Renal pelvis (tissue), 12 donors: ENCODE measurements at places on chromosomes 5 and 9.

DNA sequence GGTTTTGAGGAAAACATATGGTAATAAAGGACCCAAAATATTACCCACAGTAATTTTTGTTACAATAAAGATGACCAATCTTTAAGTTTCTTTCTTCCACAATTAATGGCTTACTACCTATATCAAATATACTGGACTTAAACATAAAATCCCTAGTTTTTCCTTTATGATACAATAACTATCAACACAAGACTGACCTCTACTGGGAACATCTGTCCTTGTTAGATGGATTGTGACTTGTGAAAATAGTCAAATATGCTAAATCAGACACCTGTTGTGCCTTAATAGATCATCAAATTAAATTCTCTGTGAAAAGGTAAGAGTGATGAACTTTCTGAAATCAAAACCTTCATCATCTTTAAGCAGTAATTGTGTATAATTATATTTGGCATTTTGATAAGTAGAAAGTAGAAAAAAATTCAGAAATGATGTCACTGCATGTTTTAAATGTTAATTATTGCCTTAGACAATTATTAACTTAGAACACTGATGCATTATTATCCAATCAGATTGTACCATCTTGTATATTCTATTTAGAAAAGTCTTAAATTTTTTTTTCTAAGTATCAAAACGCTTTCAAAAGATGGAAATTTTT lies 113.6 kb downstream of the DEPDC1B start:
- peak; percentile 19 for DNase-seq

DNA sequence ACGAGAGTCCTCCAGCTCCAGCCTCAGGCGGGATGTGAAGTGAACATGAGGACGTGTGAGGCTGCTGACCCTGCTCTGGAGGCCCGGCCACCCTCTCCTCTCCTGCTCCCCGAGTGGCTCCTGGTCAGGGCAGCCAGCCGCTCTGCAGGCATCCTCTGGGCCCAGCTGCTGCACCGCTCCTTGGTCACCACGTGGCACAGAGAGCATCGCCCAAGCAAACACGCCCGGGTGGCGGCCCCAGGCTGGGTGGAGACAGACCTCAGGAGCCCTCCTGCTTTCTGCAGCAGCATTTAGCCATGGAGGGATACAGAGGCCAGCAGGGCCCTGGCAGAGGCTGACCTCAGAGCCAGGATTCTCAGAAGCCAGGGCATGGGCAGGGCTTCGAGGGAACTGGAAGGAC lies 69.7 kb upstream of the SARDH start:
- DNase-seq: no peak

GRCh38 chr5:175609526-175609925 lies 48.3 kb upstream of the HRH2 start:
- DNase-seq: no peak

- DNase-seq: no peak
Measured at GRCh38 chr9:95756986-95757385, 118.5 kb upstream of the ERCC6L2 start.

GRCh38 chr9:120579139-120580050 lies 572 bp downstream of the CDK5RAP2 start:
- peak; percentile 14 for DNase-seq

DNA sequence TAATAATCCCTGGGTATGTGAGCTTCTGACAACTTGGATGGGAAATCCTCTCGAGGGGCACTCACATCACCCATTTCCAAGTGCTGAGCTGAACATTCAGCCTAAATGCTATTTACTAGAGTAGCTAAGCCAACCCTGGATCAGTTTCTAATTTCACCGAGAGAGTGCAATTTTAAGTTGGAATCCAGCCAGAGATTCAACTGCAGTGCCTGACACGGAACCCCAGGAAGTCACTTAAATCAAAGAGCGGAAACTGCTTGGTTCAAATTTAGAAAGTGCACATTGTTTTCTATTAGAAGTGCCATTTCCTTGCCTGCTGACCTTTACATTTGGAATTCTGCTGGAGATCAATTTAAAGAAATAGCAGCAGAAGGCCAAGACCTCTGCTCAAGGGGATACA lies 8.8 kb downstream of the SPRY4 start:
- no peak for DNase-seq

DNA sequence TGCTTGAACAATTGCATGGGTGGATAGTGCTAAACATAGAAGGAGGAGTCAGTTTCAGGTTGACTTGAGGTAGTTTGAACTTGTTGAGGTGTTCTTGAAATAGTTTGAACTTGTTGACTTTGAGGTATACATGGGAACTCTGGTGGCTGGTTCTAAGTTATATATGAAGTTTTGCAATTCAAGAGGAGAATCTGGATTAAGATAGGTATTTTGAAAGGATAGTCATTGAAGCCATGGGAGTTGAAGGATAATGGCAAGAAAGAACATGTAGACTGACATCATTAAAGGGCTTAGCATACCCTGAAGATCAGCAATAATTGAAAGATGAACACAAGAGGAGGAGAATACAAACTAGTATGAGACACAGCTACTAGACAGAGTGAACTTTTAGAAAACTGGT lies 181.9 kb upstream of the MRPS30 start:
- no peak for DNase-seq

- no peak for DNase-seq
Measured at GRCh38 chr9:133658442-133659431, 22.6 kb downstream of the DBH start.

GRCh38 chr5:159337016-159337955 lies 7.0 kb upstream of the IL12B start:
- no peak for DNase-seq

- no peak for DNase-seq
Measured at GRCh38 chr5:61089351-61089750, 72.9 kb downstream of the SMIM15 start.

DNA sequence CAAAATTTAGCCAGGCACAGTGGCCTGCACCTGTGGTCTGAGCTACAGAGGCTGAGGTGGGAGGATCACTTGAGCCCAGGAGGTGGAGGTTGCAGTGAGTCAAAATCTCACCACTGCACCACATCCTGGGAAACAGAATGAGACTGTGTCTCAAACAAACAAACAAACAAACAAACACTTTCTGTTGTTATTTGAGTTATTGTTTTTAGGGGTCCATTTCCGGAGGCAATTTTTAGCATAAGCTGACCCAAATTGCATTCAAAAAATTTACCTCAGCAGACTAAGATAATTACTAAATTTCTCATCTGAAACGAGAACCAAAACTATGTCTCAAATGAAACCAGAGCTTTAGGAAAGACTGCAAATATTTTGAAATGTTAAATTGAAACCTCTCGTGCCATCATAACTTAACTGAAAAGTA lies 1485.1 kb downstream of the EFNA5 start:
- DNase-seq: no peak

GRCh38 chr9:129885670-129886106 lies 50.4 kb downstream of the USP20 start:
- peak; percentile 72 for DNase-seq

- no peak for DNase-seq
Measured at GRCh38 chr9:23543419-23543818, 282.6 kb downstream of the ELAVL2 start.

GRCh38 chr5:142590451-142591231 lies 95.2 kb downstream of the FGF1 start:
- DNase-seq: no peak

DNA sequence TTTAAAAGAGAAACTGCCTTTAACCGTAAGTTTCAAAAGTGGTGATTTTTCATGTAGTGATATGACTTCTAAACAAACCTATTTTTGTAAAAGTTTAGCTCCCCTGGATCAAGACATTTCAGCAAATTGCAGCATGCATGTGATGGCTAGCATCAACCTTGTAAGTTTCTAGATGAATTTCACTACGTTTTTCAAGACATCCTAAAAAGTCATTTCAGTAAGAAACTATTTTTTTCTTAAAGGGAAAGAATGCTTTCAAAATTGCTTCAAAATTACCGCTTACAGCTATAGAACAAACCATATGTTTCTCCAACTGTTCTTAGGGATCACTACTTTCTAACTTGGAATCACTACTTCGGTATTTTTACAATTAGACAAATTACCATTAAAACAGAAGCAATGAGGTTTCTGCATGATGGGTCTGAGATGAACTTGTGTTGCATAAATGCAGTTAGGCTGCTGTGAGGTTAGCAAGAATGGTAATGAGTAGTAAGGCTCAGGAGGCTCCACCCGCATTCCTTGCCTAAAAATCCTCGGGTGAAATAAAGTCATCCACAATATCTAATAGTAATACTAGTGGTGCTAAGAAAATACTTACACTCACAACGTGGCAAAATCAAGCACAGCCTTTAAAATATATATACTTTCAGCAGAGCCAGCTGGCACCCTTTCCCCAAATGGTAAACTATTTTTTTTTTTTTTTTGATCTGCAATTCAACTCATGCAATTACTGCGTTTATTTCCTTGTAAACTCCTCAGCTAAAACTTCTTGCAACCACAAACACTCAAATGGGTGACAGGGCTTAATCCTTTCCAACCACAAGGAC lies 53.8 kb downstream of the CDC14B start:
- no peak for DNase-seq

- no peak for DNase-seq
Measured at GRCh38 chr9:132125361-132125760, 36.5 kb upstream of the NTNG2 start.

DNA sequence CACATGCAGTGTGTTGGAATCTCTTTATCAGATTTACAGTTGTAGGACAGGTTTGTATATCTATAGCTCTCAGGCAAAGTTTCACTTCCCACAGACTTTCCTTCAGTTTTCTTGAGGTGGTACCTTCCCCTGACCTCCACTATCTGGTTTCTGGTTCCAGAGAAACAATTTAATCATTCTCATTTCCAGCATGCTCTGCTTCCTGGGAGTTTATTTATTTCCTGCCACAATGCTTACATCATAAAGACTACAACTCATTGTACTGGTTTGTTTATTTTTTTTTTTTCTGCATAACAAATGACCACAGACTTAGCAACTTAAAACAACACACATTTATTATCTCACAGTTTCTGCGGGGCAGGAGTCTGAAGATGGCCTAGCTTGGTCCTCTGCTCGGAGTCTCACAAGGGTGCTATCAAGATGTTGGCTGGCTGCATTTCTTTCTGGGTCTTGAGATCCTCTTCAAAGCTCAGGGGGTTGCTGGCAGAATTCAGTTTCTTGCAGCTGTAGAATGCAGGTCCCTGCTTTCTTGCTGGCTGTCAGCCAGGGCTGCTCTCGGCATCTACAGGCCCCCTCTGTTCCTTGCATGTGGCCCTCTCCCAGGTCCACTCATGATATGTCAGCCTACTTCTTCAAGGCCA lies 247.7 kb downstream of the ENC1 start:
- DNase-seq: no peak

- no peak for DNase-seq
Measured at GRCh38 chr9:98795295-98795955, 930 bp downstream of the ANKS6 start.

DNA sequence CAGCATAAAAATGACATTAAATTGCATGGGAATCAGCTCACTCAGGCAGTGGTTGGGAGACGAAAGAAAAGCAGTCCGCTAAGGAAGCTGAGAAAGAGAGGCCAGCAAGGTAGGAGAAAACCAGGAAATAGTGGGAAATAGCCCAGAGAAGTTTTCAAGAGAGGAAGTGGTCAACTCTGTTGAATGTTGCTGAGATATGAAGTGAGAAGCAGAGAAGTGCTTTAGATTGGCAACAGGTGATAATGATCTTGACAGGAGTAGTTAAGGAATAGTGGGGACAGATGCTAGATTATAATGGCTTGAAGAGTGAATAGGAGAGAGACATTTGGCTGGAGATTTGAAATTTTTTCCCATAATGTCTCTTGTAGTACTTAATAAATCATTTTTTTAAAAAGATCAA lies 30.8 kb downstream of the CNTRL start:
- DNase-seq: no peak

DNA sequence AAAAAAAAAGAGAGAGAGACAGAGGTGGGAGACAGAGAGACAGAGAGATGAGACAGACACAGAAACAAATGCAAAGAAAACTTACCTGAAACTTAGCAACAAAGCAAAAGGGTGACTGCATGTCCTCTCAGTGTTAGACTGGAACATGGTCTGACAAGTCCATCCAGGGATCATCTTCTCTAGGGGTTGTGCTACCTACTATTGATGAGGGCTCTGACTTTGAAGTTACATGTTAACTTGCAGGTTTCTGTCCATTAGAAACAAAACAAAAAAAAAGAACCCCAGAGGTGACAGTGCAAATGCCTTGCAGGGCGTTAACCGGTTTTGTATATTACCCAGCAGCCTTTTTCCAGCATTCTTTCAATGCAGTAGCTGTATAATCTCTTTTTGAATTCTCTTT lies 13.6 kb upstream of the SPARC start:
- DNase-seq: no peak

GRCh38 chr5:42842921-42843641 lies 31.4 kb upstream of the SELENOP start:
- DNase-seq: peak; percentile 29

GRCh38 chr5:39415201-39415600 lies 9.6 kb downstream of the DAB2 start:
- DNase-seq: no peak

DNA sequence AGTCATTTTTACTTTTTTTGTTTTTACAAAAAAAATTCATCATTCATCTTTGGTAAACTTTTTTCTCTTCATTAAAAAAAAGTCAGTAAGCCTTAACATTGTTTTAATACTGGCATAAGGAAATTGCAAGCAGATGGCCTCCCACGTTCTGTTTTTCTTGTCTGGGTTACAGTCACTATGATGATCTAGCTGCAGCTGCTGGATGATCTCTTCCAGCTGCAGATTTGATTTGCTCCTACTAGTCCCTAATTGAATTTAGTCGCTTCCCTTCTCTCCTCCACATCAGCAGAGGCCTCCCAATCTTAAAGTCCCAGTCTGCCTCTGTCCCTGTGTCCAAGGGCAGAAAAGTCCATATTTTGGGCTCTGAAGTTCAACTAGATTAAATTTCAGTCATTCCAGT lies 106.8 kb upstream of the PTGER4 start:
- peak; percentile 57 for DNase-seq

GRCh38 chr5:26192486-26192885 lies 845.9 kb downstream of the CDH9 start:
- no peak for DNase-seq

GRCh38 chr9:71249729-71250317 lies 128.4 kb upstream of the TRPM3 start:
- peak; percentile 73 for DNase-seq

DNA sequence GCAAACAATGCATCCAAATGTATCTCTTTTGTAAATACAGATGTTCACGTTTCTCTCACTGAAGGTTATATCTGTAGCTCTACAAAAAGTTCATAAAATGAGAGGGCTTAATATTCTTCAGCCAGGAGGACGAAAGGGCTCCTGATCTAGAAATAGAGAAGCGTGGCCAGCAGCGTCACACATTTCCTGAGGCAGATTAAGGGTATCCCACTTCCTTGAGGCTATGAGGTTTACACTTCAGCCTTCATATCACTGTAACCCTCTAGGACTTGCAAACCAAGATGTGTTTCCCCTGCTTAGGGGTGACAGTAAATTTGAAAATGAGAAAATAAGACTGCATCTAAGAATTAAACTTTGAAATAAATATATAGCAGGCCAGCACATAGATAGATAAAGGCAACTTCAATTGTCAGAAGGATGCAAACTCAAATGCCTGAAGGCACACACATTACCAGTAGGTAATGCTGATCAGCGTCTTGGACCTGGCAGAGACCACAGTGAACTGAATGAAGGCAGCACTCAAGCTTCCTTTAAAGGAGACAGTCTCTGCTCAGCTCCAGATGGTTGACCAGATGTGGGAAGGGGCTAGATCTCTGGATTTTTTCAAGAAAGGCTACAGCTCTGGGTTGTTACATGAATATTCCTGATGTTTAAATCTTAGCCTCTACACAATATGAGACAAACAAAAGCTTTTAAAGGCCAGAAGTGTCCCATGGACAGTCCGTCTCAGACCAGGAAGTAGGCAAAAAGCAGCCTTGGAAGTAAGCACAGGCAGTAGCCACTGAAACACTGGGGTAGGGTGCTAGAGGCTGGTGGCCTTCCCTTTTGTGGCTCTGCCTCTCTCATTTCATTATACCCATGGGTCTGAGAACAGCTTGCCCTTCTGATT lies 197.7 kb downstream of the MCTP1 start:
- DNase-seq: no peak
